ENCODE measurements at places on chromosomes 12 and 14.
A peak's percentile ranks its signal among the peaks of the same experiment; 100 is the strongest.

DNA sequence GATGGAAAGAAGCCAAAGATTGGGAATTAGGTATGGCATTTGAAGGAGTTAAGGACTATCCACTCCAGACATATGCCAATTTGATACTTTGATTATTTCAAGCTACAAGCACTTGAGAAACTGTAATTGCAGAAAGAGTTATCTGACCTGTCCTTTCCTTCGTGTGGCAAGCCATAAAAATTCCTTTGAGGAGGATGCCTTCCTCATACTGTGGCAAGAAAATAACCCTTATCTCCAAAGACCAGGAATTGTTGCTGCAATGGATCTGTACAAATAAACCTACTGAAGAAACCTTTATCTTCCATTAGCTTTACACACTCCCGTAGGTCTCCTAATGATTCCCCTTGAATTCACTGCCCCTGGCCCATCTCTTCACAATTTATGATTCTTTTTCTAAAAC is 165.1 kb upstream of the AMIGO2 start:
- no peak for DNase-seq

DNA sequence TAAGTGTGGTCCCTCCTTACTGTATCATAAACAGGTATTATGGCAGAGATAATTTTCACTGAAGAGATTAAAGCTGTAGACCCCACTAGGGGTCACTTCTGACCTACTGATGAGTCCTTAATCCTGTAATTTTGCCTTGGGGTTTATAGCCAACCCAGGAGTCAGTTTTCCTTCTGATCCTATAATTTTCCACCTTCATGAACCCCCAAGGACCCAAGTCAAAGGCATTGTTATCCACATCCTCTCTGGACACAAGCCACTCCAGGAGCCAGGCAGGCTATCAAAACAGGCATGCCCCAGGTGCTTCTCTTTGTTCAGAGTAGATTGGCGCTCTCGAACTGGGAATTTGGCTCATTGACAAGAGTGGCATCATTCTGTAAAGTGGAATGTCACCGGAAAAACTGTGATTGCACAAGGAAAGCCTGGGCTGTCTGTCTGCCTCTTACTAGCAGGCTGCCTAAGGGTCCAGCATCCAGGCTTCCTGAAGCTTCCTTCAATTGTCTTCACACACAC is 1523.2 kb upstream of the FLRT2 start:
- DNase-seq, result no peak

GRCh38 chr14:75022655-75023054 is 19.9 kb downstream of the EIF2B2 start:
- peak; percentile 23 for DNase-seq

GRCh38 chr14:59634617-59635016 is 58.0 kb upstream of the CCDC175 start:
- DNase-seq, result no peak

DNA sequence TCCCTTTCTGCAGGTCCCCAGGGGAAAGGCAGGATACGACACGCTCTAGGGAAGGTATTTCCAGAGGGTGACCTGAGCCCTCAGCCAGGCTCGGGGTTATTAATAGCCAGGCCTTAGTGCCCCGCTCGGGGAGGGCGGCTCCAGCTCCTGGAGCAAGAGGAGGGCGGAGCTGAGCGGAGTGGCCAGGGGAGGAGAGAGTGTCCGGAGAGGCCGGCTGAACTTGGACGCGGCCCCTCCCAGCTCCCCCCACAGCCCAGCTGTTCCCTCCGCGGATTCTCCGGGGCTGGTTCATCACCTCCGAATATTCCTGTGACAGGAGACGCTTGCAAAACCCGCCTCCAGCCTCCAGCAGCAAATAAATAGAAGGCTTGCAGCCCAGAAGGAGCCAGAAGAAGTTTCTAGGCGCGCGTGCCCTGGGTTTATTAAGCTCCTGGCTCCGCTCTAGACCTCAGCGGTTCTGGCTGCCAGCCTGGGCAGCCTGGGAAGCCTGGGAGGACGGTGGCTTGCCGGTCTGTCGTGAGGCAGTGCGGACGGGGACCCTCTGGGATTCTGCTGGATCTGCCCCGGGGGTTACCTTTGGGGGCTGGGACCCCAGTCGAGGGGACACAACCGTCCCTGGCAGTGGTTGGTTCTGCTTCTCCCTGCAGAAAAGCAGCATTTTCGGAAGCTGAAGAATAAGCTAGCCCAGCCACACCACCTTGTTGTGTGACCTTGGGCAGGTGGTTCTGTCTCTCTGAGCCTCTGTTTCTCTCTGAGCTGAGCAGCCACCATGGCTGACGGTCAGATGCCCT is at the start of gene HSPB8:
TSS of gene HSPB8 (plus strand) at position 388 of the 791 bp plus-strand sequence. CDS start at position 770, 382 bp downstream.
- DNase-seq, result no peak

- DNase-seq, result no peak
These were observed 21.5 kb upstream of the SLC25A3 start for GRCh38 chr12:98572010-98572409.

DNA sequence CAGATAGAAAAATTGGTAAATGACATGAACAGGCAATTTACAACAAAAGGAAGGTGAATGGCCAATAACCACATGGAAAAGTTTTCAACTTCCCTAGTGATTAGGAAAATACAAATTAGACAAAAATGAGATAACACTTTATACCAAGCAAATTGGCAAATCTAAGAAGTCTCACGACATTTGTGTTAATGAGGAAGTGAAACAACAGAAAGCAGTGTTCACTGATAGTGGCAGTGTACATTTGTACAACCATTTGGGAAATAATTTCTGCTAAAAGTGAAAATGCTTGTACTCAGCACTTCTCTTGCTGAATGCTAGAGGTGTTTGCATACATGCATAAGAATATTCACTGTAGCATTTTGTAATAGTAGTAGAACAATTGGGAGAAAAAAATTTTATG is 126.6 kb downstream of the LLPH start:
- DNase-seq, result no peak

- no peak for DNase-seq
These were observed 20.0 kb upstream of the SGPP1 start for GRCh38 chr14:63747846-63748245.

GRCh38 chr14:25132732-25133422 is 82.9 kb upstream of the STXBP6 start:
- peak; percentile 56 for DNase-seq

- no peak for DNase-seq
These were observed 124.5 kb downstream of the SLC8A3 start for GRCh38 chr14:70064136-70064865.

DNA sequence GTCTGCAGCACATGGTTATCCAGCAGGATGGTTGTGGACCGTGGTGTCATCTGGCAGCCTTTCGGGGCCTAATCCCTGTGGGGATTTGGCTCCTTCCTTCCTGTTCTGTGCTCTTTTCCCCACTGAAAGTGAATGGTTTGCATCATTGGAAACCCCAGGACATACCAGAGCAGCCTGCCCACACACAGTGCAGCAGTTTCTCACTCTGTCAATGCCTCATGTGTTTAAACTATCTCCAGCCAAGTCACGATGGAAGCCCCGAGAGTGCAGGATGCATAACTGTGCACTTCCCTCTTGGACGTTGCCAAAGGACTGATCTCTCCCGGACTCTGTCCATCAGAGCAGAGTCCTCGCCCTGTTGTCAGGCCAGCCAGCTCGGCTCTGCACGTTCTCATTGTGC is 29.0 kb upstream of the AMN start:
- no peak for DNase-seq

DNA sequence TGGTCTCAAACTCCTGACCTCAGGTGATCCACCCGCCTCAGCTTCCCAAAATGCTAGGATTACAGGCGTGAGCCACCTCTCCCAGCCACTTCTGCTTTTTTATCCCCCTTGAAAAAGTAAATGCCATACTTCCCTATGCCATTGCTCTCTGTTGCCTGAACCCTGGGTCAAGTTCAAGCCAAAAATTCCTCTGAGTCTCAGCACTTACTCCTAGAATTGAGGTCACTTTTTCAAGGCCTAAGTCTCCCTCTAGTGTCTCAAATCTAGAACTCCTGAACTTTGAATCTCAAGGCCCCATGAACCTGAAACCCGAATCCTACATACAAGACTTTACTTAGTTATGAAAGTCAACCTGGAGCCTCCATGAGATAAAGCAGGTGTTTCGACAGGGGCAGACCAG is 1.4 kb upstream of the APOBEC1 start:
- no peak for DNase-seq

DNA sequence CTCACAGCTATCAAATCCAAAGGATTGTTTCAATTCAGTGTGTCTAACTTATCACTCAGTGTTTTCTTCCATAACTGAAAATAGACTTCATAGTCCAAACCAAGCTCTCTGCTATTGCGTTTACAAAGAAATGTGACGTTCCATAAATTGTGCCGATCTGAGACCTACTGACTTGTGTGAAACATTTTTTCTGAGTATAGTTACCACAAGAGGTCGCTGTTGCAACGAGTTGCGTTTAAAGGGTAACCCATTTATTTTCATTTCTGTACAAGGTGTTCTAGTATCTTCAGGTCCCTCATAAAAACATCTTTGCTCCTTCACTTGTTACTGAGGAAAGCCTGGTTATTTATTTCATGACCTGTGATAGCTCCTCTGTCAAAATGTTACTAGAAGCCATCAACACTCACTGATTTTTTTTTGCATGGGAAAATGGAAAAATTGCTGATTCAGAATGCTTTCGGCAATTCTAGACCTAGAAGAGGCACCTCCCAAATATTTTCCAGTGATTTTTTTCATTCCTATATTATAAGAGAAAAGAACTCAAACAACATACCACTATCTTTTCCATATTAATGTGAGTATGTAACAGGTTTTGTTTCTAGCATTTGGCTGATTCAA is 60.9 kb upstream of the OR4E1 start:
- peak; percentile 41 for DNase-seq

DNA sequence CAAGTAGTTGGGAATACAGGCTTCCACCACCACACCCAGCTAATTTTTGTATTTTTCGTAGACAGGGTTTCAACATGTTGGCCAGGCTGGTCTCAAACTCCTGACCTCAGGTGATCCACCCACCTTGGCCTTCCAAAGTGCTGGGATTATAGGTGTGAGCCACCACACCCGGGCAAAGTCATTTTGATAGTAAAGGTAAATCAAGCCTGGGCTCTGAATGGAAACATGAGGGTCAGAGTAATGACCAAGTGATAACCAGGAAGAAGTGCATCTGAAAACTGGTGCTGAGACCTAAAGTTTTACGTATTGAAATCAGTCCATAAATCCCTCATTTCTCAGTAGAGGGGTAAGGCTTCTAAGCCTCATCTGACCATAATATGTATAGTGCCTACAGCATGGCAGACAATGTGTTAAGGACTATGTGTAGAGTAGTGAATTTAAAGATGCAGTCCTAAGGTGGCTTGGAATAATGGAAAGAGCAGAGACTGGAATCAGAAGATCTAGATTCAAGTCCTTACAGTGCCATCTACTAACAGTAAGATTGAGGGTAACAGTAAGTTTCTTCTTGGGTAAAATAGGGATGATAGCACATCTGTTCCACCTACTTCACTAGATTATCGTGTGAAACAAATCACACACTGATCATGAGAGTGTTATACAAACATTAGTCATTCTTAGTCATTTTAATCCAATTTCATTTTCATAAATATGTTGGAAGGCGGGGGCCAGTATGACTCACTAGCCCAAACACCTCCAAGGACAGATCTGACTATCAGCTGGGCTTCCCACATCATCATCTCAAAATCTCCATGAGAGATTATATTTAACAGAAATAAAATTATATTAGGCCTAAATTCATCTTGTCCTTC is 11.2 kb downstream of the MAP4K5 start:
- DNase-seq, result peak; percentile 80

DNA sequence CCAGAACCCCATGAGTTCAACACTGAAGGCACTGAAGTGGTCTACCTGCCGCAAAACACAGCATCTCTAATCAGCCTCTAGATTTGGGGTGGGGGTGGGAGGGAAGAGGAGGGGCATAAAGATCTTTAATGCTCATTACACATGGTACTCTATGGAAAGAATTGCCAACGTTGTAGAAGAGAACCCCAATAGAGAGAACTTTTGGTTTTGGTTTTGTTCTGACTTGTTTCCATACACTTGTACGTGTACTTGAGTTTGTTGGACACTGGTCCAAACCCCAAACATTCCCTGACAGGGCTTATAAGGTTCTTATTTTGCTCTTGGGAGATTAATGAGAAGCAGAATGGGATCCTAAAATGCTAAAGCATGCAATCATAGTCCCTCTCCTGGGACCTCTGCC is 31.0 kb downstream of the GNPTAB start:
- DNase-seq, result no peak

DNA sequence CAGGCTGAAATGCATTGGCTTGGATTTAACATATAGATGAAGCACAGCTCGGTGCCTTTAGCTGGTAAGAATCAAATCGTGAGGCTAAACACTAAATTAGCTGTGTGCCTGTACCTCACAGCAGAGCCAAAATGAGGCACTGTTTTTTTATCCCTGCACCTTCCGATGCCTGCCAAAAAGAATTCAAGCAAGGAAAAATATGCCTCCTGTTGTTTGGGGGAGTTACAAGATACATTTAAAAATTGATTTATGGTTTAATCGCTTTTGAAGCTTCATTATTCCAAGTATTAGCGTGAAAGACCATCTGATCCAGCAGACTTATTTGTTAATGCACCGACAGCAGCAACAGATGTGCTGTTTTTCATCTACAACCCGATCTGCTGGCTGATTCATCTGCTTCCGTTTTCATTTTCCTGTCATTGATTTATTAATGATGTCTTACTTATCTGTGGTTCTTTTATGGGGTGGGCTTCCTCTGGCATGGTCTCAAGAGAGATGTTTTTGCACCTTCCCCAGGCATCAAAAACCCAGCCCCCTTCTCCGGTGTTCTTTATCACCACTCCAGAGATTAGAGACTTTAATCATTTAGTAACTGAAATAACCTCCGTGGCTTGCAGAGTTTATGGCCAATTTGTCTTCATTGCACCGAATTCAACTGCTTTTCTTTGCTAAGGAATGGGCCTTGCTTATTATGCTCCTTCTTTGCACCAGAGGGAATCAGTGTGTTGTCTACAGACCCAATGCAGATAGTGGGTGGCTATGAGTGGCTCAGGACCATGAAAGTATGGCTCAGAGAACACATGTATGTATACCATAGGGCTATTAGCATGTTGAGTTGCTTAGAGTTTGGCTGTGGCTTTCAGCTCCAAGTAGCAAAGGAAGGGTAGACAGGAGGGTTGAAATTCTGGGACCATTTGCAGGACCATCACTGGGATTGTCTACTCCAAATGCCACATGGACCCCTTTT is 166.8 kb upstream of the TMEM260 start:
- no peak for DNase-seq

GRCh38 chr12:66279123-66279712 is 23.1 kb upstream of the HELB start:
- peak; percentile 44 for DNase-seq

DNA sequence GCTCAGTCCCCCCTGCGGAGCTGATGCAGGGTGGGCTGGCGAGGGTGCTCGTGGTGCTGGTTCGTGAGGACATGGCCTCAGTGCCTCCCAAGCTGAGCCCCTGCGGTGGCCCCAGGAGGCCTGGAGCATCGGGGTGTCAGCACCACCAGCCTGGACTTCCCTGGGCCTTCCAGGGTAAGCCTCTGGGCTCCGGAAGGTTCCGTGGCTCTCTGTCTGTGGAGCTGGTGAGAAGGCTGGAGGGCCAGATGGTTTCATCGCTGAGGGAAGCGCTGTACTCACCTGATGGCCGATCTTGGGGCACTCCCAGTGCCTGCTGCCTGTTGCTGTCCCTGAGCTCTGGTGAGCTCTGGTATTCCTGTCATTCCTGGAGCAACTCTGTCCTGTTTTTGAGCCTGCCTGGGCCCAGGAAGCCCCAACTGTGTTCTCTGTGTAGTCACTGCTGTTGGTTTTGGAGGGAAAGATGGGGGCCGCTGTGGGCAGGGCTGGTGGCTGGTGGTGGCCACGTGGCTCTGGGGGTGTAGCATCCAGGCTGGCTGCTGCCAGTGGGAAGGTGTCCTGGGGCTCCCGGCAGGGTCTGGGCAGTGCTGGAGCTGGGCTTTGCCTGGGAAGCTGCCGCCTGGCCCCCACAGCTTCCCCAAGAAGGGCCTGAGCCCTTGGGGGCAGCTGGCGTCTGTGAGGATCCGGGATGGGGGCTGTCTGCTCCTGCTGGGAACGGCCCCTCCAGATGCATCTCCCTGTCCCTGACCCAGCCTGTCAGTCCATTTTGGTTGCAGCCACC is 18.3 kb downstream of the MTA1 start:
- no peak for DNase-seq

All from activated CD4-positive, alpha-beta T cell treated with anti-CD3 and anti-CD28 coated beads for 48 hours (primary cell).